Cortex of kidney (tissue), 1 donor: ENCODE measurements at places on chromosomes 2 and 18.

- DNase-seq: no peak
Observed at GRCh38 chr18:3305933-3306332, 44.0 kb downstream of the MYL12B start.

DNA sequence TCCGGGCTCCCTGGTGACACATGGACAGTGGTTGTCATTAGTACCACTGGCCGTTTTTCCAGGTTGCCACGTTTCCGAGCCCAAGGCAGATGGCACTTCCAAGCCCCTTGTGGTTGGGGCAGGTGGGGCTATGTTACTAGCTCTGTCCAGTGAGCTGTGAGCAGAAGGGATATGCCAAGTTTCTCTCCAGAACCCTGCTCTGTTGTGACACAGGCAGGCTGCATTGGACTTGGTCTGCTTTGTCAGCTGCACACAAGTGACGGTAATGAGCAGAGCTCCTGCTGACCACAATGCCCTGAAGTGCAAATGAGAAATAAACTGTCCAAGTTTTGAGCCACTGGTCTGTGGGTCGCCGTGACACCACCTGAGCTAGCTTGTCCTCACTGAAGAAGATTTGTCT, 118.8 kb downstream of the GYPC start:
- no peak for DNase-seq

GRCh38 chr18:80168346-80168745, 59.3 kb downstream of the ADNP2 start:
- no peak for DNase-seq

DNA sequence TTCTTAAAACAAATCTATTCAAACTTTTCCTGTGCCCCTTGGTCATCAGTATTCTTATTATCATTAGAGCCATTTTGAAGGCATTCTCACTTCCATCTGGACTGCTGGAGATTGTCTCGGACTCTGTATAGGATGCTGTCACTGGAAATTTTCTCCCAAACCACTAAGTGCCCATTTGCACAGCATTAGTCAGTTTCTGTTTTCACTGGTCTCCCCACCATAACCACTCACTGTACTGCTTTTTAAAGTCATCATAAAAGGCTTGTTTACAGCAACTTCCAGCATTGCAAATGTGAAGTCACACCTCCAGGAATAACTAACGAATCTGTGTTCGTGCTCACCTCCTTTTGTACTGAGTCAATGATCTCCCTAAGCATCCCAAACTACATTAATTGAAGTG, 150.9 kb upstream of the SERTAD2 start:
- DNase-seq: no peak

GRCh38 chr2:197435598-197436420, 981 bp upstream of the SF3B1 start:
- no peak for DNase-seq

GRCh38 chr2:53802617-53803151, 15.8 kb downstream of the ERLEC1 start:
- no peak for DNase-seq

- DNase-seq: no peak
Observed at GRCh38 chr2:50856016-50856541, 175.9 kb downstream of the NRXN1 start.

DNA sequence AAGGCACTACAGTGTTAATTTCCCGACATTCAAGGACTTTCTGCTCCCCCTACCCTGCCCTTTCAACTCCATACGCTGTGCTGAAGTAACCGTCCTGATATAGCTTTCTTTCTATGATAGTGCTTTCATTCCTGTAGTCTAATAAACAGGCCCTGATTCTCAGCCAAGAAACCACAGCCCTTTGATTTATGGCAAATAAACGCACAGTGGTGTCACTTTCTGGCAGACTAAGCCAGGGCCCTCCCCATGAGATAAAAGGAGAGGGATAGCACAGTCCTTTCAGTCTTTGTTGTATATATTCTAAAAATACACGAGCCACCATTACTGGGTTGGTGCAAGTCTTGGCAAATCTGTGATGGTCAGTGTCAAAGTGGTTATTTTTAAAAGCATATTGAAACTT, 291.2 kb downstream of the ALPK2 start:
- DNase-seq: no peak

- DNase-seq: no peak
Observed at GRCh38 chr2:11716689-11717321, 29.6 kb upstream of the LPIN1 start.

DNA sequence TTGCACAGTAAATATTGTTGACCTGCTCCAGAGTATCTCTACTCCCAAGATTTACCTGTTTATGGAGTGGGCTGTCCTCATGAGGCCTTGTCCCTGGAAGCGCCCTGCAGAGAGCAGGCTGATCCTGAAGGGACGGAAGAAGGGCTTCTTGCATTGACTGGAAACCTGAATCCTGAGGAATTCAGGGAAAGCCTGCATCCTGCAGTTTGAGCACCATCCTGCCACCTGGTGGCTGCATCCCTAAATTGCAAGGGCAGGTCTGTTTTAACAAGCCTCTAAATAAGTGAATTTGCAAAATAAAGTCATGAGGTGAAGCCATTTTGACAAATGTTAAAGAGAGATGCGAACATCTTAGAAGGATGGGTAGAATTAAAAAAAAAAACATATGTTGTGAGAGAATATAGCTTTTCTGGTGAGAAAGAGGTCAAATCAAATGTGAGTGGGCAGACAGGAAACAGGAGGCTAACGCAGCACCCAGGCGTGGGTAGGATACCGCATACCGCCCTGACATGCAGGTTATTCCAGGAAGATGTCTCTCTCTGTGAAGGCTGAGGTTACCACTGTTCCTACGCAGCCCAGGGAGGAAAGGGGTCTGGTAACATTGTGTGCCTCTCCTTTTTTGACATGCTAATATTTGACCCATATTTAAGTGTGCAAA, 754.9 kb downstream of the RNF144A start:
- DNase-seq: no peak

- DNase-seq: no peak
Observed at GRCh38 chr2:23489471-23490322, 104.7 kb downstream of the KLHL29 start.

DNA sequence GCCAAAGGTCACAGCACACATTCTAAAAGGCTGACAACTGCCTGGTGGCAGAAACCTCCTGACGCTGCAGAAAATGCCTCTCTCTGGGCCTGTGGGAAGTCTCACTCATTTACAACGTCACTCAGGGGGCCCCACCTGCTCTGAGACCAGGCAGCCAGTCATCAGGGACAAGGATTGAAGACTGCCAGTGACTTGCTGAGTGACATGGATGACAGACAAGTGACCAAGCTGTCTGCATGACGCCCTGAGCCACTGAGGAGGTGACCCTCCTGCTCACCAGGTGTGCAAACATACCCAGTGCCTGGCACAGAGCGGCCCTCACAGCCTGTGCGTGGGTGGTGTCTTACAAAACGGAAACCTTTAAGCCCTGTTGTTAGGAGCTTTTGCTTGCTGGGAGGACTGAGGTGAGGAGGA, 392.4 kb downstream of the TNS1 start:
- no peak for DNase-seq

GRCh38 chr2:70569559-70569958, 15.9 kb upstream of the TGFA start:
- no peak for DNase-seq

GRCh38 chr2:170073288-170073687, 104.7 kb upstream of the MYO3B start:
- DNase-seq: no peak

DNA sequence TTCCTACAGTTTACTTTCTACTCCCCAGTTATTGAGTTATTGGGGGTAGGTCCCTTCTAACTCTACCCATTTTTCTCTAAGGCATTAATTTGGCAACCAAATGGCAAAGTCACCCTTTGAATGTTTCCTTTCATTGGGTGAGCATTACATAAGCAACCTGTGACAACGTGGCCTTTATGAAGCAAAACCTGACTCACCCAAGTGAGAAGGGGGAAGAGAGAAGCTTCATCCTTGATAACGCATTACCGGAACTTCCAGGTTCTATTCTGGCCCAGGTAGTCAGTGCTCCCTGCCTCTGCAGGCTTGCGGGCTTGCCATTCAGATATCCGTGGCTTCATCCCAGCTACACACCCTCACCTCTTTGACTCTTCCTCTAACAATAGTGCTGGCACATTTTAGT, 39.1 kb upstream of the FAM124B start:
- DNase-seq: no peak

DNA sequence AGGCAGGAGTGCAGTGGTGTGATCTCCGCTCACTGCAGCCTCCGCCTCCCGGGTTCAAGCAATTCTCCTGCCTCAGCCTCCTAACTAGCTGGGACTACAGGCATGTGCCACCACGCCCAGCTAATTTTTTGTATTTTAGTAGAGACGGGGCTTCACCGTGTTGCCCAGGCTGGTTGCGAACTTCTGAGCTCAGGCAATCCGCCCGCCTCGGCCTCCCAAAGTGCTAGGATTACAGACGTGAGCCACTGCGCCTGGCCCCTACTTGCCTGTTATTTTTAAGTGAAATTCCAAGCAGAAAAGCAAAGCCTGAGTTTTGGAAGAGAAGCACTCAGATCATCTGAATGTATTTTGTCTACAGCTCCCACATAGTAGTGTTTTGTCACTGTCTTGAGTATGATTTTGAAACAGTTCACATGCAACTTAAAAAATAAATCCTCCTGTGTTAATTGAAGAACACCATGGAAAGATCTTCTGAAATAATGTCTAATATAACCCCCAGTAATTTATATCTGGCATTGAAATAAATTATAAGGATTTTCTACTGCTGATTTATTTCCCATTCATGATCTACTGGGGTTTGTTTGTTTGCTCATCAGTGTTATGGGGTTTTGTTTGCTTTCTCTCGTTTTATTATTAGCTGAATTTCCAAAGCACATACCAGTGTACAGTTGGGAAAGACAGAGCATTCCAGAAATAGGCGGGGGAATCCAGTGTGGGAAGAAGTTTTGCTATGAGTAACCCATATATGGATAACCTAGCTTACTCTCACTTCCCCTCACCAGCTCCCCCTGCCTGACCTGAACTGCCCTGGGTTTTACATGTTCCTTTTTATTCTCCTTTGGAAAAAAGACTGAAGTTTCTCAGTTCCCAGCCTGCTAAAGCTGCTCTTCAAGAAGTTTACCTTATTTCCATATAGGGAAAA, 80.1 kb upstream of the MAP3K20 start:
- DNase-seq: no peak

- no peak for DNase-seq
Observed at GRCh38 chr2:51710222-51710621, 678.3 kb upstream of the NRXN1 start.

DNA sequence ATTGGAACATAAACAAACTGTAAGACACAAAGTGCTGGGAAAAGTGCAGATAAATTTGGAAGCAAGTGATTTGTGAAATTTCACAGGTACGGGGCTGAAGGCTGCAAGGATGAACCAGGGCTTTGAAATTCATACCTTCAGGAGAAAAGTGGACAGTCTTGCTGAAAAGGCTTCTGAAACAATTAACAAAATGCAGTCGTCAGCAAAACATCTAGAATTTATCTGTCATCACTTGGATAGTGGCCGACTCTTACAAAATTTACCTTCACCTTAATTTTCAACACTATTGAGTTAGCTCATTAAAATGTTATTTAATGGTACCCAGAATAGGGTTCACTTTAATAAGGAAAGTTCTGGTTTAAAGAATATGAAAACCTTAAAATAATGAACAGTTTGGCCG, 138.3 kb downstream of the SNTG2 start:
- DNase-seq: no peak

DNA sequence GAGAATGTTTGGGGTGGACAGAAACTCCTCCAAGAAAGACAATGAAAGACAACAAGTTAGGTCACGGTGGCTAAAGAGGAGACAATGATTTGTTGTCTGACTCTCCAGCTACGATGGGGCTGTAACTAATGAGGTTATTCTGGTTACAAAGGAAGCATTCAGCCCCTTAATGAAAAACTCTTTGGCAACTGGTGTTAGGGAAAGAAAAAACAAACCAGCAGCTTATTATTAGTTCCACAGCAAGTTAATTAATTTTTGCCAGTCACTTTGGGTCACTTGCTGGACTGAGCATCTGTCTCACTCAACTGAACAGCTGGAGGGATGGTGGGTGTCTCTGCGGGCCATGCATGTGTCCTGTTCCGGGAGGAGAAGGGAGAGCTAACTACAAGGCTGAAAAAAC, 263.7 kb downstream of the ALK start:
- no peak for DNase-seq

DNA sequence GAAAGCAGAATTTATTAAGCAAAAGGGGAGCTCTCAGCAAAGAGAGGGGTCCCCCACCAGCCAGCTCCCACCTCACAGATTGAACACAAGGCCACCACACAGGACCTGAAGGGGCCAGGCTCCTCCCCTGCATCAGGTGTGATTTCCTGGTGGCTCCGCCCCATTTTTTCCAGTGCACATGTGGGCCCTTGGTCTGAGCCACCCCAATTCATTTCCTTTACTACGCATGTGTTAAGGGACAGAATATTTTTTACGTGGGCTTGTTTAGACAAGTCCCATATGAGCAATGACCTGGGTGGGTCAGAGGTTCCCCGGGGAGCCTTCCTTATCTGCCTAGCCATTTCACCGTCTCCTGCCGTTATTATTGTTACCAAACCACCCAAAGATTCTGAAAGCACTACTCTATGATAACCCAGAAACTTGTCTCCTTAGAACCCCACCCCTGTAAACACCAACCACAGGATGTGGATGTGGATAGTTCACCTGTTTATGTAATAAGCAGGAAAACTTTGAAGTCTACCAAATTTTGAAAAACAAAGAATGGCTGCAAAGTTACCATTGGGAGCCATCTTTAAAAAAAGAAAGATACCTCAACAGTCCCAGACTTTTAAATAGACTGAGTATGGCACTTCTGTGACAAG, 191.7 kb downstream of the CD226 start:
- DNase-seq: no peak

- DNase-seq: no peak
Observed at GRCh38 chr18:48827291-48828193, 123.2 kb downstream of the SMAD7 start.

GRCh38 chr2:22829791-22830190, 555.2 kb upstream of the KLHL29 start:
- DNase-seq: no peak

DNA sequence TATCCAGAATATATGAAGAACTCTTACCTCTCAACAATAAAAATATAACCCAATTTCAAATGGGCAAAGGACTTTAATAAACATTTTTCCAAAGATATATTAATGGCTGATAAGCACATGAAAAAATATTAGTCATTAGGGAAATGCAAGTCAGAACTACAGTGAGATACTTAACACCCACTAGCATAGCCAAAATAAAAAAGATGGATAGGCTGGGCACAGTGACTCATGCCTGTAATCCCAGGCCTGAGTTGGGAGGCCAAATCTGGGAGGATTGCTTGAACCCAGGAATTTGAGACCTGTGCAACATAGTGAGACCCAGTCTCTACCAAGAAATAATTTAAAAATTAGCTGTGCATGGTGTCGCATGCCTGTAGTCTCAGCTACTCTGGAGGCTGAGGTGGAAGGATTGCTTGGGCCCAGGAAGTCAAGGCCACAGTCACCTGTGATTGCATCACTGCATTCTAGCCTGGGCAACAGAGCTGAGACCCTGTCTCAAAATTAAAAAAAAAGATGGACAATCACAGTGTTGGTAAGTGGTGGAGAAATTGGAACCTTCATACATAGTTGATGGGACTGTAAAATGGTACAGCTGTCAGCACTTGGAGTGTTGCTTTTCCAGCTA, 25.1 kb downstream of the MARCHF7 start:
- no peak for DNase-seq
